ENCODE measurements at places on chromosomes 2 and 18.

GRCh38 chr2:207724113-207724512 is 12.7 kb downstream of the CCNYL1 start:
- no peak for DNase-seq

DNA sequence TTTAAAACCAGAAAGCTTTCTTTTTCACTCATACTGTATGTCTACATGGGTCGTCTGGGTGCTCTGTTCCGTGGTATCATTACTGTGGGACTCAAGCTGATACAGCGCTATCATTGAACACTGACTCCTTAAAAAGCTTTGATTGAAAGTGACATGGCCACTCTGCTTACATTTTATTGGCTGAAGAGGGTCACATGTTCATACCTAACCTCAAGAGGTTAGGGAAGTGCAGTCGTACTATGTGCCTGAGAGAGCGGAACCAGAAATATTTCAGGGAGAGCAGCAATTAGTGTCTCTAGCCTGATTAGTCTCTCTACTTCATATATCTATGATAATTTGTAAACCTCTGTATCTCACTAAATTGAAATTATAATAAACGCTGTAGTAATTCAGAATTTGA is 43.5 kb downstream of the PSMD14 start:
- no peak for DNase-seq

DNA sequence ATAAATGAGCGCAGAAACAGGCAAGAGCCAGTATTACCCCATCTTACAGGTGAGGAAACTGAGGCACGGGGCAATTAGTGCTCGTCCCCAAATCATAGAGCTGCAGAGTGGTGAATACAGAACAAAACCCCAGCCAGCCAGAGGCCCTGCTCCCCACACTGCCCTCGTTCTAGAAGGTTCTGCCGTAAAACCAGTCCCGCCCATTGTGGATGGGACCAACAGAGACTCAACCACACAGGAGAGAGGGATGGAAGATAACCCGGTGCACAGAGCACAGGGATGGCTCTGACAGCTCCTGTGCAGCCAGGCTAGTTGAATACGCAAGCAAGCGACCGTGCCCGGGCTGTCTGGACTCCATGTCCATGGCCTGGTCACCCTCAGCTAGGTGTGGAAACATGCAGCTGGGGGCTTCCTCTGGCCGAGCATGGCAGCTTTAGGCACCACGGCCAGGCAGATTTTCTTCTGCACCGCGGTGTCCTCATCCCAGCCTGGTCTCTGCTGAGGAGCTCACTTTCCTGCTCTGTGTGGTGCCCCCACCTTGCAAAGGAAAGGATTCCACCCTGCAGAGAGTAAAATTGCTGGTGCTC is 146.4 kb downstream of the TPO start:
- DNase-seq, result no peak

DNA sequence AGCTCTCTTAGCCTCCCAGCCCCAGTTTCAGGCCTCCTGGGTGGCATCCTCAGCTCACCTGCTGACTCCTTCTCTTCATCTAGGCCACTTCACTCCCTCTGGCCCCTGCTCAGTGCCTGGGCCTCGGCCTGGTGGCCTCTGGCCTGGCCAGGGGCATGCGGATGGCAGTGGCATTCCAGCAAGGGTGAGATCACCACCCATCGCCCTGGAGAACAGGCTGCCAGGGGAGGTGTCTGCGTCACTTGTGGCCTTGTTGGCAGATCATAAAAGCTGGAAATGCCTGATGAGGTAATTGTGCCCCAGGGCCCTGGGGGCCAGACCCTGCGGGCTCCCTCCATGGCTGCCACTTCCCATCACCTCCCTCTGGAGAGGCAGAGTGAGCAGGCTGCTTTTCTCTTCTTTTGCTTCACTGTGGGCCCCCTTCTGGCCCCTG is 72.5 kb upstream of the SMAD2 start:
- no peak for DNase-seq

GRCh38 chr18:6607343-6607742 is 122.2 kb upstream of the ARHGAP28 start:
- DNase-seq, result no peak

DNA sequence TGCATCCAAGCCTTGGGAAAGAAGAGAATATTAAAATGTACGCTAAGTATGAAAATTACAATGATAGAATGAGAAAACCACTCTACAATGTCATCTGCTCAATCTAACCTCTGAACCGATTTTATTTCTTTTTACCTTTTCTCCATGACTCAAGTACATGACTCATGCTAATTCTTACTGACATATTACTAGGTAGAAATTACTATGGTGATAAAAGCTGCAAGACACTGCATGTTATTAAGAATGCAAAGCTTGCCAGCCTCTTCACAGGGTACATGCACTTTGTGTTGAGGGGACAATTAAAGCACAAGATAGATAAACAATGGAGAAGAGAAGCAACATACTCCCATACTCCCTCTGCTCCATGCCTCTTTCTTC is 20.7 kb downstream of the SFT2D3 start:
- DNase-seq, result no peak

DNA sequence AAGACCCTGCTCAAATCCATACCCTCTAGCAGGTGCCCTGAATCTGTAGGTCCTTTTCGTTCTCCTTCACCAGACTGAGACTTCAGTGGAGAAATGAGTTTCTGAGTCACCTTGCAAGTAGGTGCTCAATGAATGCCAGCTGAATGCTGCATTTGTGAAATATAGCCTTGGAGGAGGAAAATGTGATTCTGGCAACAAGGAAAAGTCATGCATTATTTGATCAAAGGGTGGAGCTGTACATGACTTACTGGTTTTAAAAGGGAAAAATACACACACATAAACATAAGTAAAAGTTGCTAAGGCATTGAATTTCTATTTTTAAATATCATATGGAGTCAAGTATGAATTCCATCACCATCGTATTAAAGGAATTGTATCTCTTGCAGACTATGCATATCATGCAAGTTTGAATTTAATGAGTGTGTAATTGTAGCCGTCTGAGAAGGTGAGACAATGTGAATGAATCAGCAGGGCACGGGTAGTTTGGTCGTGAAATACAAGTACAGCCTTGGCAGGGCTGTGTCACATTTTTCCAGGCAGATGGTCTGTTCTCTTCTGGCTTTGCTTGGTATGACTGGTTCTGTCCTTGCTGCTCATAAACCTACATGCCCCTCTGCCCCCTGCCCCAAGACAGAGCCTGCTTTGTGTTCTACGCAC is 160.8 kb downstream of the COL6A3 start:
- no peak for DNase-seq

GRCh38 chr2:201806442-201807170 is at the start of gene CDK15:
CDK15 (plus strand) TSS chr2:201806537; CDS start chr2:201806665, 128 bp downstream.
- DNase-seq, result no peak

DNA sequence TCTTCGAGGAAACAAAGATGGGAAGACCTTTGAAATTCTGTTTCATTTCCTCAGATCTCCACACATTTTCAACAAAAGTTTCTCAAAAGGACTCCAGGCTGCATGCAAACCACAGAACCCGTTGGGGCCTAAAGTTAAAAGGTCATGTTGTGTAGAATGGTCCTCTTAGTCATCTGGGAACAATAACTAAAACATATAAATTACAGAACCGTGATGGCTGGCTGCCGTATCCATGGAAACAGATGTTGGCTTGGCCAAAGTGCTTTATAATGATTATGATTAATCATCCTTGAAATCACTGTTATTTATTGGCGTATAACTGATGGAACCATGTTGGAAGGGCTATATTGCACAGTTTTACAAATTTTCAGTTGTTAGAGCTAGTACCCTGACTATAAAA is 182.8 kb upstream of the CRIM1 start:
- DNase-seq, result no peak

GRCh38 chr2:133456971-133457370 is 111.3 kb downstream of the NCKAP5 start:
- no peak for DNase-seq

- no peak for DNase-seq
Observed at GRCh38 chr2:182901748-182902147, 35.3 kb upstream of the FRZB start.

- DNase-seq, result no peak
Observed at GRCh38 chr2:37489536-37489935, 145.1 kb downstream of the QPCT start.

DNA sequence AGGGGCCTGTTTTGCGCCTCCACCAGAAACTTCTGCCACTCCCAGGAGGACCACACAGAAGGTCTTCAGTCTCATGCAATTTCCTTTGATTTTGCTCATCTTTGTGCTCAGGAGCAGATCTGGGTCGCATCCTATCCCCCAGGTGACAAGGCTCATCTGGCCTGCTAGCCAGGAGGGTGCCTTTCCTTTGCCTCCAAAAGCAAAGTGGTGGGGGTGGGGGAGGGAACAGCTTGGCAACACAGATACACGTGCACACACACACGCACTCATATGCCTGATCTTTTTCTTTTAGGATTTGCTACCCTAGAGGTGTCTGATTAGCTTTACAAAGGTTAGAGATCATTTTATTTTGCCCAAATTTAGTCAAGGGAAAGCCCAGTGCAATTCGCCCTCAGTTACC is 13.8 kb upstream of the SPATA3 start:
- no peak for DNase-seq

- DNase-seq, result no peak
Observed at GRCh38 chr2:239020541-239021041, 172.7 kb downstream of the TWIST2 start.

DNA sequence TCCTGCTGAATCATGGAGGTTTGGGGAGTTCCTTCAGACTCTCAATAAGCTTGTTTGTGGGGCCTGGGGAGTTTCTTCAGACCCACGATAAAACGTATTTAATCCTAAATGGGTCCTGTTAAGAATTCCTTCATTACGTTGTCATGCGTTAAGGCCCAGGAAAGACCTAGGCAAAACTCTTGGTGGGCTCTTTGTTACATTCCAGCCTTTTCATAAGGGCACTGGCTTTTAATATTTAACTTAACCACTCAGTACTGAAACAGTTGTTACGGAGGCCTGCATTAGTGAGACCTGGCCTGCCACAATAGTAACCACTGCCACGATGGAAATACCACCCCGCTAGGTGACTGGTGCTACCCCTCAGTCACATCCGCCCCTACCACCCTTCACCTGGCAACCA is 17.5 kb upstream of the BIN1 start:
- DNase-seq, result no peak

DNA sequence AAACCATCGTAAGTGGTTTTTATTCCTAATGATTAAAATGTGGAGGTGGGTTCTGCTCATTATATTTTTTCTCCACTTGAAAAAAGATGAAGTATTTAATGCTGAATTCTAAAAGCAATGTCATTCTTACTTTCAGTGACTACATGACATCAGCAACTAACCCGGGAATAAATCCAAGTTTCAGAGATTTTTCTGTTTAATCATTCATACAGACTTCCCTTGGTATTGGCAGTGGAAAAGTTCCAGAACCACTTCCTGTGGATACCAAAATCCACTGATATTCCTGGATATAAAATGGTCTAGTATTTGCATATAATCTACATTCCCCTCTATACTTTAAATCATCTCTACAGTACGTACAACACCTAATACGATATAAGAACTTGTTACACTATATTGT is 128.6 kb downstream of the ZNF532 start:
- no peak for DNase-seq

DNA sequence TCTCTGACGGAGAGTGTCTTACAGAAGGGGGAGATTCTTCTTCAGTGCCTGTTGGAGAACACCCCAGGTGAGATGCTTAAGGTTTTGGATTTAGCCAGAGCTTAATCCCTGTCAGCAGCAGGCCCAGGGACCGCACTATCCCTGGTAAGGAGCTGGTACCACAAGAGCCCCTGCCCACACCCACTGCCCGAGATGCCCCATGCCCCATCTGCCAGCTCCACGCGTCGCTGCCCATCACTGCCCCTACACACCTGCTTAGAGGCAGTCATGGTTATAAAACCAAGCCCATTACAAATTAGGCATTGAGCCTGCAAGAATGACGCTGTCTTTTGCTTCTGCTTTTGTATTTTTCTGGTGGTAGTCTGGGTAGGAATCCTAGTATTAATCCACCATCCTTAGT is 21.7 kb downstream of the CEP68 start:
- no peak for DNase-seq

Measured in germinal center (tissue), 1 donor.